ENCODE measurements at places on chromosomes 3 and 15. TPM values are rescaled to one million over a fixed set of nuclear protein-coding genes. Genes with fewer than 3 reads are reported as not detected.

- DNase-seq, result no peak
Measured at GRCh38 chr15:35252351-35252865, 167.3 kb upstream of the NANOGP8 start.

DNA sequence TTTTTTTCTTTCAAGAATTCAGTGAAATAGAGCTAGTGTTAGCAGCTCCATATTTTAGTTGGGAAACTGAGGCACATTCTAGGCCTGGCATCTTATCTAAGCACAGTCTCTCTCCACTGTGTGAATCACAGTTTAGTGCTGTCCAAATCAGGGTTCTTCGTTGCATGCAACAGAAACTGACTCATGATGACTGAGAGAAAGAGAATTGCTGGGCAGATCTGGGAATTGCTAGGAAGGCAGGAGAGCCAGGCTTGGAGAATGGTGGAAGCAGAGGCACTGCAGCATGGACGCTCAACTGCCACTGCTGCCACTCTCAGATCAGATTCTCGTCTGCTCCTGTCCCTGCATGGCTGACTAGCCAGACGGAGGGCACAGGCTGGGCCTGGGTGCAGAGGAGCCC, 40.7 kb upstream of the CHST2 start:
- DNase-seq, result no peak

DNA sequence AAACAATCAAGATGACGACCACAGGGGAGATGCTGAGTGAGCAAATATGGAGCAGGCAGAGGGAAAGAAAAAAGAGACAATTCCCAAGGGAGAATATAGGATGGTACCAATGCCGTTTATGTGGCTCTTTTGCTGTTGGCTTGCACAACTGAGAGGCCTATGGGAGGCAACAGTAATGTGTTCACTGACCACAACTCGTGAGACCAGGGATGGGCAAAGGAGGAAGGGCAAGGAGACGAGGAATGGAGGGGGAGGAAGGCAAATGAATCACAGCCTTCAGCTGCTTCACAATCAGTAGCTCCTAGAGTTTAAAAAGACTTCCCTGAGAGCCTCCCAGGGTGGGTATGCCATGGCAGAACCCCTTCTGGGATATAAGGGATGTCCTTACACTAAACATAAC, 131.5 kb downstream of the SLC9A9 start:
- DNase-seq, result no peak

- no peak for DNase-seq
Measured at GRCh38 chr15:101070502-101071273, 151.5 kb downstream of the LRRK1 start.

DNA sequence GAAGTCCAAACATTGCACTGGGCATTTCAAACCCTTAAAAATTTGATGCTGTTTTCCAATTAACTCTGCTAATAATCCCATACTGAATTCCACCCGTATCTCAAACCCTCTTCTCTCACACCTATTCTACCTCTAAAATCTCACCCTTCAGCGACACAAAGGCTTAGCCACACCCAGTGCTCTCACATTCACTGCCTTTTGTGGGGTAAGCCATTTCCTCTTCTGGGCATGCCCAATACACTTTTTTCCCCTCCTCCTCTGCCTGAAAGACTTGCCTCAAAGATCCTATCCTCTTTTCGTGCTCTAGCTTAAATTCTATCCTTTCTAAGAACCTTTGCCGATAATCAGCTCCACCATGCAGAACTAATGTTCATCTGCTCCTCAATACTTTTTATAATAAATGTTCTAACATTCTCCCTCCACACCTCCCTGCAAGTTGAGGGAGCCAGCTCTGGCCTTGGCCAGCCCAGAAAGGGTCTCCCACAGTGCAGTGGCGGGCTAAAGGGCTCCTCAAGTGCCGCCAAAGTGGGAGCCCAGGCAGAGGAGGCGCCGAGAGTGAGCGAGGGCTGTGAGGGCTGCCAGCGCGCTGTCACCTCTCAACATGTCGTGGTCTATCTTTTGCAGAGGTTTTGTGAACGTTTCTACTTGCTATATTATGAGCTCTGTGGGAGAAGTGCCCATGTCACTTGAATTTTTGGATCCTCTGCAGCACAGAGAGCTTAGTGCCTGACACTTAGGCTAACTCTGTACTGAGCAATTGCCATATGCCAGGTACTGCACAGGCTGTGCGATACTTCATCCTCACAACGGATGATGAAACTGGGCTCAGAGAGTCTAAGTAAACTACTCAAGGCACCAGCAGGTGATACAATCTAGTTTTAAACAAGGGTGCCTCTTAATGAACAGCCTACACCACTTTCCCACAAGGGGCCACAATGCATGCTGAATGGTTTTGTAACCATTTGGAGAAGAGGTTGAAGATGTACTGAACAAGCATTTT, 53.6 kb upstream of the BCL6 start:
- DNase-seq, result no peak

DNA sequence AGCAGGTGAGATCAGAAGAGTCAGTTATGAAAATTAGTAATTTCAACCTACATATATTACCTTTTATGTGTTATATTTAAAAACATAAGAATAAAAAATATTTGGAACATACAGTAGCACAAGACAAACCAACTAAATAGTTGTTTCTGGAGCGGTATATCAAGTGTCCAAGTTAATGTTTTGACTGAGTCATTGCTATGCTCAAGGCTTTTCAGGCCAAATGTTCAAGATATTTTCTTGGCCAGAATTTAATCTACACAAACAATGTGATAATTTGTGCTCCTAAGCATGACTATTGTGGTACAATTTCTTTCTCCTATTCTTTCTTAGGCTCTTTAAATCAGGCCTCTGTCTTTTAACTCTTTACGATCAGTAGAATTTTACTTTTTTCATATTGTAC, 412.4 kb downstream of the RAP2B start:
- DNase-seq, result no peak

DNA sequence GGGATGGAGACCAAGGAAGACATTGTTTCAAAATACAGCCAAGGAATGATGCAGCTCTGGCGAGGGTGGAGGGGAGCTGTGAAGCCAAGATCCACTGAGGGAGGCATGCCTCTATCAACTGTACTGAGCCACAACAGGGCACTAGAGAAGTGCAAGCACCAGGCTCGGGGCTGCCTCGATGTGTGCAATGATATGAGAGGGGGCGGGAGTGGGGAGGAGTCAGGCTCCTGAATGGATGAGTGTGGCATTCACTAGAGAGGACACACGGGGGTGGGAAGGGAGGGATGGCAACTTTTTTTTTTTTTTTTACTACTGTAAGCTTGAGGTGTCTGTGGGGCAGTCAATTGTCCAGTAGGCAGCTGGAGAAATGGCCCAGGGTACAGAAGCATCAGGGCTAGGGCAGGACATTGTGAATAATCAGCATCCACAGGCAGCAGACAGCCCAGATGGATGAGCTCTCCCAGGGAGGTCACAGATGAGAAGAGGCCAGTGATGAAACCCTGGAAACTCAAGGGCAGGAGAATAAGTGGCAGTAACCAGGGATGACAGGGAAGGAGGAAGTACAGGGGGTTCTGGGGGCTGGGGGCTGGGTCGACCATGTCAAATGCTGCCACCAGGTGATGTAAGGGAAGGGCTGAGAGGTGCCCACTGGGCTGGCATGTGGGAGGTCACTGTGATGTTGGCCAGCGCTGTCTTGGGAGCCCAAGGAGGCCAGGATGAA, 5.9 kb downstream of the STOML1 start:
- DNase-seq, result no peak

DNA sequence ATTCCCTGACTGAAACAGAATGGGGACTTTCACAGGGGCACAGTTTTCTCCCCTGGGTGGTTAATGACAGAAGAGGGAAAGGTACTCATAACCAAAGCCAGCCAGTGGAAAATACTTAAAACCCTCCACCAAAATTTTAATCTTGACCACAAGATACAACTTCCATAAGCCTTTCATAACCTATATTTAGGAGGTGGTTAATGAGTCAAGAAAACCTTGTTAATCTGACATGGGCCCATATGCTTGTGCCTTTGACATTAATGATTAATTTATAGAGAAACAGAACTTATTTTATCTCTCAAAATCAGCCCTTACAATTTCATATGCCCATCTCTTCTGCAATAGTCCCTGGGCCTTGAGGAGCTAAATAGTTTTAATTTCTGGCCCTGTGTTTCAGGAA, 31.2 kb downstream of the IQCF6 start:
- no peak for DNase-seq

DNA sequence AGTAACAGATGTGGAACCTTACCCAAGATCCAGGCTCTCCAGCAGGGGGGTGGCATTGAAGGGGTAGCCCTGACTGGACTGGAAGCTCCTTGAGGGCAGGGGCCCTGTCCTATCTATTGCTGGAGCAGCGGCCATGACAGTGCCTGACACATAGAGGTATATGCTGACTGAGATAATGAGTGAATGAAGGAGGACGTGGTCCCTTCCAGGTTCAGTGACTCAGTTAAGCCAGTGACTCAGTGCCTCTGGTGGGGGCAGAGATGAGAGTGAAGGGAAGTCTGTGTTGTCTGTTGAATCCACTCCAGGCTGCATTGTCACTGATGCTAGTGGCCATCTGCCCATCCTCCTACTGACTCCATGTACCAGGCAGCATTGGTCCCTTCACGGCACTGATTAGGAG, 13.0 kb upstream of the CTXND1 start:
- no peak for DNase-seq

DNA sequence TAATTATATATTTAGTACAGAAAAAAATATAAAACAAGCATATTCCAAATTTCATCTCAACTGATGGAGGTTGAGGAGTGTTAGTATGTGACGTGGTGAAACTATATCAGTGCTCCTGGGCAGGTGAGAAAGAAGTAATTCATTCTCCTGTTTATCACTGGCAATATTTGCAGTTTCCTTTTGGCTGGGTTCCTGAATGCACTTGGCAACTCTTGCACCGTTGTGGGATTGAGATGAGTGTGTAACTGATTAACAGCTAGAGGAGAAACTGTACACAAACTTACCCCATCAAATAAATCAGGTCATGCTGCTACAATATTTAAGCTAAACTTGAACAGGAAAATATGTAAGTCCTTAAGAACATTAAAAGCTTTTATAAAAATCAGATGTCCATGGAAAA, 2.1 kb upstream of the ATP13A4 start:
- DNase-seq, result no peak

- no peak for DNase-seq
Measured at GRCh38 chr3:107987036-107987939, 103.5 kb downstream of the CD47 start.

- DNase-seq, result no peak
Measured at GRCh38 chr15:64767203-64767602, 8.2 kb downstream of the RBPMS2 start.

GRCh38 chr15:27196691-27197090, 225.7 kb downstream of the GABRG3 start:
- DNase-seq, result no peak

- DNase-seq, result no peak
Measured at GRCh38 chr15:33278816-33279612, 31.8 kb upstream of the RYR3 start.

DNA sequence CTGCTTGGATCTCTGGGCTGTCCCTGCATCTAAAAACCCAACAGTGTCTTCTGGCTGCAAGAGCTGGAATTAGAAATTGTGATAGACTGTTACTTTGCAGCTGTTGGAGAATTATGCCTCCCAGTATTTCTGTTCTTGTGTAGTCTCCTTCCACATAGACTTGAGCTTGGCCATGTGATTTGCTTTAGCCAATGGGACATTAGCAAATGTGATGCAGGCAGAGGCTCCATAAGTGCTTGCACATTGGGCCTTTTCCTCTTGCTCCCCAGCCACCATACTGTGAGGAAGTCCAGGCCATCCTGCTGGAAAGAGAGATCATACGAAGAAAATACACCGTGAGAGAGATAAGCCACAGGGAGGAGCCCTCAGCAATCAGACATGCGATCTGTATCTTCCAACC, 33.8 kb upstream of the RASGRF1 start:
- DNase-seq, result no peak

DNA sequence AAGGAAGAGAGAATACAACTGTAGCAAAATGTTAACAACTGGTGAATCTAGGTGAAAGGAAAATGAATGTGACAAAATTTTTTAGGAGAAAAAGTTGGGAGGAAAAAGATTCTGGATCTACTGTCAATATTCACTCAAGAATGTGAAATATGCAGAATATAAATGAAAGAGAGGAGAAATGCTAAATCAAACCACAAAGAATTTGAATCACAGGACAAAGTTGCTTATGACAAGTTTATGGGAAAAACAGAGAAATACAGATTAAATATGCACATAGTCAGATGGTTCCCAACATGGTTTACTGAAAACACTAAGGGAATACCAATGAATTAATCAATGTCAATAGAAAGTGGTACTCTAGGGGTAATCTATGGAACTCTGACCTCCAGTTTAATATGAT, 27.6 kb downstream of the C3orf33 start:
- DNase-seq, result no peak

DNA sequence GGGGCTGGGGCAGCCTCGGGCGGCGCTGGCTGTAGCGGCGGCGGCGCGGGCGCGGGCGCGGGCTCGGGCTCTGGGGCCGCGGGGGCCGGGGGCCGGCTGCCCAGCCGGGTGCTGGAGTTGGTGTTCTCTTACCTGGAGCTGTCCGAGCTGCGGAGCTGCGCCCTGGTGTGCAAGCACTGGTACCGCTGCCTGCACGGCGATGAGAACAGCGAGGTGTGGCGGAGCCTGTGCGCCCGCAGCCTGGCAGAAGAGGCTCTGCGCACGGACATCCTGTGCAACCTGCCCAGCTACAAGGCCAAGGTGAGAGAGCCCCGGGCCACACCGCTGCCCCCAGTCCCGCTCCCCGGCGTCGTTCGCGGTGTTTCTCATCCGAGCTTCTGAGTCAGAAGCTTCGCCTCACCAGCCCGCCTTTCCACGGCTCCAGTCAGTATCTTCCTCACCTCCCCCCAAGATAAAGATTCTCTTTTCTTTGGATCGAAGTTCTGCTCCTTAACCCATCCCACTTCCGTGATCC, 600 bp downstream of the FBXO45 start:
- DNase-seq, result peak; percentile 71

GRCh38 chr15:31269816-31270575, 56.6 kb upstream of the KLF13 start:
- no peak for DNase-seq

- no peak for DNase-seq
Measured at GRCh38 chr3:175511219-175511785, 652.2 kb downstream of the NAALADL2 start.

C3orf62 gene
- total RNA-seq, result 11.7 TPM

ITIH1 gene
- not detected for total RNA-seq

SAMMSON gene
- not detected for total RNA-seq

GRK7 gene
- not detected for total RNA-seq

CCR3 gene
- total RNA-seq, result not detected

OSTN gene
- not detected for total RNA-seq

All from OCI-LY7 (cell line).